ENCODE measurements at places on chromosomes 7 and 10. TPM values are rescaled to one million over a fixed set of nuclear protein-coding genes. Genes with fewer than 3 reads are reported as not detected.
A peak's percentile ranks its signal among the peaks of the same experiment; 100 is the strongest.

GRCh38 chr7:115782696-115783490 lies 247.7 kb downstream of the TFEC start:
- no peak overlapping the region for H3K27ac ChIP-seq
- no peaks in the 10 kb centered on the region for H3K4me1 ChIP-seq
- no peak for DNase-seq
- H3K36me3 ChIP-seq, result no peaks in the 10 kb centered on the region
- H3K27me3 ChIP-seq, result no peaks in the 10 kb centered on the region

SPACDR gene
- not detected for total RNA-seq

- H3K4me1 ChIP-seq, result no peaks in the 10 kb centered on the region
- H3K4me3 ChIP-seq, result no peak overlapping the region
- no peaks in the 10 kb centered on the region for H3K27me3 ChIP-seq
- H3K36me3 ChIP-seq, result no peaks in the 10 kb centered on the region
- H3K27ac ChIP-seq, result no peak overlapping the region
These were observed 202.1 kb upstream of the SMIM30 start for GRCh38 chr7:113320419-113320818.

DNA sequence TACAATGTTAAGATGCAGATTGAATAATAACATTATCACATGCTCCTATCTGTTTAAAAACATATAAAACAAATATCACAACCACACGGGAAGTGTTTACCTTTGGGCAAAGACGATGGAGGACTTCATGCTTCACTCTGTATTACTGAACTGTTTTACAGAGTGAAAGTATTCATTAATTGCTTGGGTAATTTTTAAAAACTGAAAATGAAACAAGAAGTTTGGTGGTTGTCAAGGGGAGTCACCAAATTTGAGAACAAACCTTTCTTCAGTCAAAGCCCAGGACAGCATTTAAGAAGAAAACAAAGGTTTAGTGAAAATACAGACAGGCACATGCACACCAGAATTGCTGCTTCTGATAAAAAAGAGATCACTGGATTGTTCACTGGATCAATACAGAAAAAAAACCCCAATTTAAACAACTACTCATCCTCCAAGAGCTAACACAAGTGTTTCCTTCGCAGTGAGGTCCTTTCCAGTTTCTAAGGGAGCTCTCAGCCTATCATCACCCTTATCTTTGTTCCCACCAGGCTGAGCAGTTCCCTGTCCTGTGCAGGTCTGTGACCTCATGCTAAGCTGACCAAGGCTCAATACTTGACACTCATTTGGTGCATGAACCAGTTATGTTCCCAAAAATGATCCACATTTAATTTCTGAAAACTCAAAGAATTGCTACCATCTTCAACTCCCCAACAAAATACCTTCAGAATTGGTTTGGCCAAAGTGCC lies 8.8 kb downstream of the PARP12 start:
- H3K27me3 ChIP-seq, result no peaks in the 10 kb centered on the region
- H3K4me1 ChIP-seq, result no peaks in the 10 kb centered on the region
- H3K36me3 ChIP-seq, result no peaks in the 10 kb centered on the region

DNA sequence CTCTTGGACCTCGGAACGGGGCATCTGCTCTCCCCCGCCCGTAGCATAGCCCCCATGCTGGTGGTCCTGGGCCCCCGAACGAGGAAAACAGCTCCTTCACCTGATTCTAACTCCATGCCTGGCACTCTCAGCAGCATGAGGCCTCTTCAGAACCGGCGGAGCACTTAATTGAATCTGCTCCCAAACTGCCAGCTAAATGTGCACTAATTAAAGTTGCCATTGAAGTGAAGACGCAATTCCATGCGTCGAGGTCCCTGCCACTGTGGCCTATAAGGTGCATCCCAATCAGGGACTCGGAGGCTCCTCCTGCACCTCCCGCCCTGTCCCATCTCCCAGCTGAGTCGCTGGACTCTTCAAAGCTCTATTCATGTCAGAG lies 41.3 kb upstream of the ADGRA1 start:
- H3K36me3 ChIP-seq, result no peaks in the 10 kb centered on the region
- no peak for DNase-seq
- H3K27me3 ChIP-seq, result peaks cover 56% of the 10 kb centered on the region
- H3K4me1 ChIP-seq, result no peaks in the 10 kb centered on the region
- no peak overlapping the region for H3K27ac ChIP-seq

GRCh38 chr7:37208528-37208927 lies 240.1 kb downstream of the ELMO1 start:
- no peaks in the 10 kb centered on the region for H3K27me3 ChIP-seq
- peak; percentile 60 for DNase-seq
- no peak overlapping the region for H3K4me3 ChIP-seq
- H3K4me1 ChIP-seq, result peaks cover 5% of the 10 kb centered on the region
- no peak overlapping the region for H3K27ac ChIP-seq
- H3K36me3 ChIP-seq, result no peaks in the 10 kb centered on the region
